Glomerular endothelial cell (primary cell): ENCODE measurements at places on chromosomes 2 and 18.

DNA sequence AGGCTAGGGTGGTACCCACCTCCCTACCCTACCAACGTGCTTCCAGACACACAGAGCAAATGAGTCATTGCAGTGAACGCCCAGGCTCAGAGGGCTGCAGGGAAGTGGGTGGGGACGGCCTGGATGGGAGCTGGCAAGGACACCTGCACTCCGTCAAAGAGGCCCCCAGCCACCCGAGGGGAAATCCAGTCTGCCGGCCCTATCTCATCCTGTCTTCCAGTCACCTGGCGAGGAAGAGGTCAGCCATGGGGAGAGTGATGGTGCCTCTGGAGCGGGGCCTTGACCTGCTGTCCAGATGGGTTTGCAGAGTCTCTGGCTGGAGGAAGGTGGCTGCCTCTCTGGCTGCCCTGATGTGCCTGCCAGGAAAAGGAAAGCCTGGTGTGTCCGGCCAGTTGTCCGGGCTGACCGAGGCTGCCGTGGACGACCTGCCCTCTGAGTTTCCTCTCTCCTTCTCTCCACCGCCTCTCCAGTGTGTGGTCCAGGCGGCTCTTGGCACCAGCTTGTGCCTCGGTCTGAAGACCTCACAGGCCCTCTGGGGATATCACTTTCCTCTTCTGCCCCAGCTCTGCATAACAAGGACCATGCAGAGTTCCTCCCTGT is 209.7 kb upstream of the COPS8 start:
- no peak for DNase-seq

DNA sequence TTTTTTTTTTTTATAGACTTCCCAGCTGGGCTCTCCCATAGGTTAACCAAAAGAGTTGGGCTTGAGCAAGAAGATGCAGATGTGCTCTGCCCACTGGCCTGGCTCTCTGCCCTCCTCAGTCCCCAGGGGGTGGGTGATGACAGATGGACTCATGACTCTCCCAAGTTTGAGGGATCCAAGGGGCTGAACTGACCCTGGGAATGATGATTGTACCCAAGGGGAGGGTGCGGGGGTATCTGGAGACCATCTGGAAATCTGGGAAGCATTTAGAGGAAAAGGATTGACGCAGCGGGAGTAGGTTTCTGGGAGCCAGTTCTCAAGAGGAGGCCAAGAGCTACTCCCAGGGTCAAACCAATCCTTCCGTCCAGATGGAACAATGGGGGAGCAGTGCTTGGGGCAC is 330.8 kb downstream of the CYP26B1 start:
- no peak for DNase-seq

GRCh38 chr2:50606860-50607259 is 425.1 kb downstream of the NRXN1 start:
- no peak for DNase-seq

GRCh38 chr2:3656762-3657721 is 958 bp upstream of the ALLC start:
- no peak for DNase-seq

DNA sequence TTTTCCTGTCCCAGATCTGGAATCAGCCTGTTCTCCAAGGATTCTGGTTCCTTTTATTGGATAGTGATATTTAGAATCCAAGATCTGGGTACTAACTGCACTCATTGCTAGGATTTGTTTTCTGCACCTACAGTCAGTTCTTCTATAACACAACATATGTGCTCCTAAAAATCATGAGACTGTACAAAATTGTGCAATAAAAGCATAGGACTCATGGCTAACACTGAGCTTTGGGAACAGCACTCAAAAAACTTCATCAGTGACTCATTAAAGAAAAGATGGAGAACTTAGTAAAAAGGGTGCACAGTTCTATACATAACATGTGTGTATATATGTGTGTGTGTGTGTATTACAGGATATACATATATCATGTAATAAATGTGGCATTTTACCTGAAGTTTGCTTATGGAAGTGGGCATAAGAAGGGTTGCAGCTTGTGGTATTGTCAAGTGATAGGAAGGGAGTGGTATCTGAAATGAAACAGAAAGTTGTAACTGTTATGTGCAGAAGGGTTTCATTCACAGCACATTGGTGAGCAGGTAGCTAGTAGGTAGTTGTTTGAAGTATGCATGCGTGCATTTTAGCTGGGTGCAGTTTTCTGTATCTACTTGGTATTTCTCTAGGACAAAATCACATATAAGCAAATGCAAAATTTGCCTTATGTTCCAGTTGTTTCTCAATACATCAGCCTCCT is 5.9 kb upstream of the SCYGR2 start:
- no peak for DNase-seq

DNA sequence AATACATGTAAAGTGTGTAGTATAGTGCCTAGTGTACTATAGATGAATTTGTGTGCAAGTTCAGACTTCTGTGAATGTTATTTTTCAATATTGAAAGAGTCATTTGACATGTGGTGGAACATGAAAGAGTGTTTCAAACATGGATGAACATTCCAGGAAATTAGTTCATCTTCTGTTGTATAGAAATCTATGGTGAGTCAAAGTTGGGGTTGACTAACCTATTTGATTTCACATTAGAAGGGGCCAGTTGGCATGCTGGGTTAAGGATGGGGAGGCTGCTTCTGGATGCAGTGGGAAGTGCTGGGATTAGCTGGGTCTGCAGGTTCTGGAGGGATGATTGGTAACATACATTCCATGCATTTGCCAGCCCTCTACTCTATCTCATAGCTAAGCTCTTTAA is 50.6 kb downstream of the LYPD6B start:
- no peak for DNase-seq

- no peak for DNase-seq
Measured at GRCh38 chr2:227517724-227518123, 45.8 kb downstream of the AGFG1 start.

GRCh38 chr18:78981394-78981831 is 1.8 kb downstream of the SALL3 start:
- no peak for DNase-seq

DNA sequence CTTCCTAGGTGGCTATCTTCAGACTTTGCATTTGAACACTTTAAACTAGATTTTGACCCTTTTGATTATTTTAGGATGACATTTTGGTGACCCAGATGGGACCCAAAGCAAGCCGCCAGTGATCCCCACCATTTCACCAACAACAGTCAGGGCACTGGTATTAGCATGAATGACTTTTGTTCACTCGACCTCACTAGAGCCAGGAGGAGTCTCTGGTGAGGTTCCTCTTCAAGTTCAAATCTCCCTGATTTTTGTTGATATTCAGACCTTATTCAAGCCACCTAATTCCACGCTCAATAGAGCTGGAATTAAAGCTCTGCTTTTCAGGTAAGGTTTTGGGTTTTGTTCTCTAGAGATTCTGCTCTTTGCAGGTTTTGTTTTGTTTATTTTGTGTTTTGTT is 202.3 kb downstream of the MREG start:
- no peak for DNase-seq

DNA sequence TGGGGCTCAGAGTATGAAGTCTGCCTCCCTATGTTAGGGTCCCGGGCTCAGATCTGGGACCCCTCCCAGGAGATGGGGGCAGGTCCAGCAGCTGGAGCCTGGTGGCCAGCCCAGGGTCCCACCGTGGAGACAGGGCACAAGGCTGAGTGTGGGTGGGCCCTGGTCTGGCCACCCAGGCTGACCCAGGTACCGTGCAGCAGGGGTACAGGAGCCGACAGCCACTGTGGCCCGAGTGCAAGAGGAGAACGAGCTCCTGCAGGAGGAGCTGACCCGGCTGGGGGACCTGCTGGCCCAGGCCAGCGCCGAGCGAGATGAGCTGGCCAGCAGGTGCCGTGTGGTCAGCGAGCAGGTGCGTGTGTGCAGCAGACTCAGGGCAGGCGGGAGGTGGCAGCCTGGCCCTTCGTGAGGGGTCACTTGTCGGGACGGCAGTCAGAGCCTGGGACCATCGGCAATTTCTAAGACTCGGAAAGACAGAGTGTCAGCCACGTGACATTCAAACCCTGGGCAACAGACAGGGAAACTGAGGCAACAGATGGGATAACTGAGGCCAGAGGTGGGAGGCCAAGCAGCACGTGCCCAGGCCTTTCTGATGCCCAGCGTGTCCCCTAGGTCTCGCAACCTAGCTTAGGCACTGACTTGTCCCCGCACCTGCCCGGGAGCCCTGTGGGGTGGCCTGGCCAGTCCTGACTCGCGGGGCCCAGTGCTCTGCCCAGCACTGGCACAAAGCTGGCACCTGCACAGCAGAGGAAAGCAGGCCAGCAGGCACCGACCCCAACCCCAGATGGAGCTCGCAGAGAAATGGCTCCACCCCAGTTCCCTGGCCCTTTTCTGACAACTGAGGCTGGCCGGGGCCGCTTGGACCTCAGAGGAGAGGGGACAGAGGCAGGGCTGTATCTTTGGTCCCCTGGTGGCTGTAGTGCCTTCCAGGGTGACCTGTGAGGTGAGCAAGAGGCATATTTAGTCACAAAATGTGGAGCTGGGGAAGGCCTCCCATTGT is 13.9 kb downstream of the CROCC2 start:
- DNase-seq = no peak

DNA sequence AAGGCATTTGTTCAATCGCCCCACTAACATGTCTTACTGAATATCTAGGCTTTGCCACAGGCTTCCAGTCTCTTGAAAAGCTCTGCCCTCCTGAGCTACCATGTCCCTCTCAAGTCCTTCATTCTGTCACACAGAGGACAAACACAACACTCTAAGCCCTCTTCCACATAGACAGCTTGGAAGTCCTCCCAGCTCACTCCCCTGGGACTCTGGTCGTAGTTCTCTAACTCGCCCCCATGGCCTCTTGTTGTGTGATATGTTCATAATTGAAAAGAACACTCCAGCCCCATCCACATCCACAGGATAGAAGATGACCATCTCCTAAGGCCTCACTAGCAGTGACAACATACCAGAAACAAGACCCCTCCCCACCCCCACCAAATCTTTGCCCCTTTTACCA is 37.9 kb downstream of the BUB1 start:
- DNase-seq = no peak

DNA sequence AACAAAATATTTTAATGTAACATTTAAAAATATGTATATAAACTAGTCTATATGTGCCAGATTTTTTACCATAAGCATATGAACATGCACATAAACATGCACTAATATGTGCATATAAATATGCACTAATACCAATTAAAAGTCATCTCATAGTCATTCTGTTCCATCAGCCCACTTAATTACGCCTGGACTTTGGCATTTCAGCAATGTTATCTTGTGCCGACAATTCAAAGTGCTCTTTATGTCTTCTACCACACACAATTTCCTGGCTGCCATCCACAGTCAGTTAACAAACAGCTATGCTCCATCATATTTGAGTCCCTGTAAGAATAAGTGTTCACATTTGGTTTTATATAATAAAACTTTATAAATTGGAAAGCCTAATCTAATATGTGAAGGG is 92.6 kb upstream of the TSPYL6 start:
- no peak for DNase-seq

GRCh38 chr2:105236060-105236424 is 5.5 kb upstream of the GPR45 start:
- no peak for DNase-seq

DNA sequence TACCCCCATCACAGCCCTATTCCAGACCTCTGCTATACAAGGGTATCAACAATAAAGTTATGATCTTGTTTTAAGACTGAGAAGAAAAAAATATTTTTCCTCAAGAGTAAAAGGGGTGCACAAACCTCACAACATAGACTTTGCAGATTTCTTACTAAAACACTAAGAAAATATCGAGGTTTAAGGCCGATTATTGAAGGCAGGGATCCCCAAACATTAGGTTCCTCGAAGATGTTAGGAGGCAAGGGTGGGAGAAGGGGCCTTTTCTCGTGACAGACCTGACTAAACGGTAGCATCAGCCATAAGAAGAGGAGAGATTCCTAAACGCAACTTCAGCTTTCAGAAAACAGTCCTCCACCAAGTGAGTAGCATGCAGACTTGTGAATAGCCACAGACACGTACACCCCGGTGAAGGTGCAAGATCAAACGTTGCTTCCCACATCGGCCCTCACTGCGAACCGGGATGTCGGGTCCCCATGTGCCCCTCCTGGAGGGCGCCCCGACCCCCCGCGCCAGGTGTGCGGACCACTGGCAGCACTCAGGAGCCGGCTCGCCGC is 678 bp downstream of the PIAS2 start:
- no peak for DNase-seq
